ENCODE measurements at places on chromosomes 4 and X.

DNA sequence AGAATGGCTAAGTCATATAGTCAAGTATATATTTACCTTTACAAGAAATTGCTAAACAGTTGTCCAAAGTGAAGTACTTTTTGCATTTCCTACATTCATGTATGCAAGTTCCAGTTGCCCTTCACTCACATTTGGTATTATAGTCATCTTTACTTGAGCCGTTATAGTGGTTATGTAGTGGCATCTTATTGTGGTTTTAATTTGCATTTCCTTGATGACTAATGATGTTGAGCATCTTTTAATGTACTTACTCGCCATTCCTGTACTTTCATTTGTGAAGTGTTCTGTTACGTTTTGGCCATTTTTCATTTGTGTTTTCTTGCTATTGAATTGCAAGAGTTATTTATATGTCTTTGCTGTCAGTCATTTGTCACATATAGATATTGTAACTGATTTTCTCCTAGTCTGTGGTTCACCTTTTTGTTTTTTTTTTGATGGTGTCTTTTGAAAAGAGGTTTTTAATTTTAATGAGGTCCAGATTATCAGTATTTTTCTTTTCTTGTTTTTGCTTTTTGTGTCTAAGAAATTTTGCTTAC, 27.6 kb downstream of the ARFIP1 start:
- no peak for DNase-seq

GRCh38 chr4:52198294-52198693, 147.2 kb downstream of the SPATA18 start:
- DNase-seq = no peak

DNA sequence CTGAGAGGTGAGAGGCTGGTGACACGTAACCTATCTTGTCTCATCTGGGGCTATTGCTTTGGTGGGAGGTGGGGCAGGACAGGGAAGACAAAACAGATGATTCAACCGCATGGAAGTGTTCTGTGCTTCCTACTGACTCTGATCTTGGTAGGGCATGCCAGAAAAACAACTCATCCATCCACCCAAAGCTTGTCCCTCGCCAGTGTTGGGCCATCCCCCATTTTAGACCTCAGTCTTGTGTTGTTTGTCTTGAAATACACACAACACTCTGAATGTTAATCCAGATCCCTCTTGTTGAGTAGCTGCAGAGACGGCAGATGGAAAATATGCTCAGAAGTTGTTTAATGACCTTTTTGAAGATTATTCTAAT, 377 bp downstream of the CHRNA9 start:
- no peak for DNase-seq

- no peak for DNase-seq
These were observed 52.4 kb downstream of the PPP2R2C start for GRCh38 chr4:6420036-6420435.

DNA sequence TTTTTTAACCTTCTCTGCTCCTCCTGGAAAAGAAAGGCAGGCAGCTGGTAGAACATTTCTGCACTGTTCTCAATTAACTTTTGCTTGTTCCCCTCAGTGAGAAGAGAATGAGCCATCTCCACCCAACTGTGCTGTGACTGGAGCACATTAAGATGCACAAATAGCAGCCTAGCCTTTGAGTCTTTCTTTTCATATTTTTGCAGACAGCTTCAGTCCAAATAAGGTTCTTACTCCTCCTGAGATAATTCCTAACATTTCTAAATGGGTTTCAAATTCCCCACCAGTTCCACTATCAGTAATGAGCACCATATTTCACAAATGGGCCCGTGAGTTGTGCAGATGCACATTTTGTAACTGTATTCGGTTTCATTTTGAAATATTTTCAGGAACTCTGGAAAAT, 118.6 kb downstream of the SPCS3 start:
- DNase-seq = no peak

- no peak for DNase-seq
These were observed 202.1 kb upstream of the ANXA10 start for GRCh38 chr4:167890226-167890625.
